ENCODE measurements at places on chromosomes 1 and 21.

GRCh38 chr1:11285883-11286734, 13.1 kb downstream of the UBIAD1 start:
- DNase-seq: no peak

- DNase-seq: no peak
Measured at GRCh38 chr1:25021591-25022215, 91.6 kb upstream of the RUNX3 start.

DNA sequence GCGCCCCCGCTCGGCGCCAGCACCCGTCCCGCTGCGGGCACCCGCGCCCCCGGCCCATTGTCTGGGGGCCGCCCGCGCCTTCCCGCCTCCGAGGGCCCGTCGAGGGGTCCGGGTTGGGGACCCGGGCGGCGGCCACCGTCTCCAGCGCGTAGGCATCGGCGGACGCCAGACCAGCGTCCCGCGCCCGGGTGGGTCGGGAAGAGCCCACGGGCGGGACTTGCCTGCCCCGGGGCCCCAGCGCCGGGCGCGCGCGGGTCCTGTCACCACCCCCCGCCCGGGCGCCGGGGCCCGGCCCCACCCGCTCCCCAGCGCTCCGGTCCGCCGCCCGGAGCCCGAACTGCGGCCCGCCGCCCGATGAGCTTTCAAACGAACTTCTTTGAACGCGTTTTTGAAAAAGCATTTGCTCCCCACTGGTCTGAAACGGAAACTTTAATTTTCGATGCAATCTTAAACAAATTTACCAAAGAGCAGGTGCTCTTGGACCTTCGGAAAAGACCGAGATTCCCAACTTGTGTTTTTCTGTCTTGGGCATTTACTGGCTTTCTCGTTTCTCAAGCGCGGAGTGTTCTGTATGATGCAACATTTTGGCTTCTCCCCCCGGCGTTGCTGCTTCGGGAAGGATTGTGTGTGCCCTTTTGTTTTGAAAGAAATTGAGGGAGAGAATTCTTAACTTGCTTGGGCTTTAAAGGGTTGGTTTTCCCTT, 615 bp downstream of the CLIC4 start:
- peak; percentile 45 for DNase-seq

GRCh38 chr1:114333690-114334089, 177.3 kb downstream of the TRIM33 start:
- DNase-seq: no peak

DNA sequence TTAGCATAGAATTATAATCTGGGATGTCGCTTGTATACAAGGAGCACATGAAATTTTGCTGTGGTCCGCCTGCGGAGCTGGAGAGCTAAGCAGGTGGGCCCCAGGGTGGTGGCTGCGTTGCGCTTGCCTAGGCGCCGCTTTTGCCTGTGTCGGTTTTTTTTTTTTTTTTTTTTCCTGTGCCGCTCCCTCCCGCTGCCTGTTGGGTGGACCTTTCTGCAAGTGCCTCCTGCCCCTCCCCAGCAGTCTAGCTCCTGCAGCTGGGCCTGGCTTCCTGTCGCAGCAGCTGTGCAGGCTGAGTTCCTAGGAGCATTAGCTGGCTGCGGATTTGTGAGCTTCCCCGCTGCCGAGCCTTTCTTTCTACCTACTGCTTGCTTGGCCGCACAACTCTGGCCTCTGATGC, 20.6 kb downstream of the PYHIN1 start:
- DNase-seq: no peak

- DNase-seq: no peak
Measured at GRCh38 chr1:225772848-225773247, 4.8 kb upstream of the SRP9 start.

DNA sequence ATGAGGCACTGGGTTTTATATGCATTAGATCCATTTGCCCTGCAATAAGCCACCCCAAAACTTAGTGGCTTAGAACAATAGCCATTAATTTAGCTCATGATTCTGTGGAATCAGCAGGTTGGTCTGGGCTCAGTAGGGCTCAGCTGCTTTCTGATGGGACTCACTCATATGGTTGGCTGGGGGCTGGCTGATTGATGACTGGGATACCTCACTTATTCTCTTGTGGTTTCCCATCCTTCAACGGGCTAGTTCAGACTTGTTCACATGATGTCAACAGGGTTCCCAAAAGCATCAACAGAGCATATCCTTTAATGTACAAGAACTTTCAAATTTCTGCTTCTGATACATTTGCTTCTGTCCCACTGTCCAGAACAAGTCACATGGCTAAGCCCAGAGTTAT, 43.2 kb downstream of the DNM3 start:
- DNase-seq: no peak

GRCh38 chr21:16713331-16714117, 799.3 kb upstream of the CXADR start:
- no peak for DNase-seq

- no peak for DNase-seq
Measured at GRCh38 chr1:201220388-201220715, 29.7 kb downstream of the IGFN1 start.

DNA sequence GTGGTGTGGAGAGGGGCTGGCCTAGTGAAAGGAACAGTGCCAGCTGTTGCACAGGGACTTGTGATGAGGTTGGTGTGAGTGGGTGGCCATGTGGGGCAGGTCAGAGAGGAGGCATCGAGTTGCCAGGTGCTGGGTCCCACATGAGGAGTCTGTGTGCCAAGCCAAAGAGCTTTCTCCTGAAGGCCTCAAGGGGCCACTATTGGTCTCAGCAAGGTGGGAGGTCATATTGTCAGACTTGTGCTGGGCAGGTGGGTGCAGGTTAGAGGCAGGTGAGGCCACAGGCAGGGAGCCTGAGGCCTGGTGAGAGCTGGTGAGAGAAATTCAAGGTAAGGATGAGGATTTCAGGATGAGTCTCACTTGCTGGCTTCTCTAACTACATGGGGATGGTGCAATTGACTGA, 256.8 kb downstream of the DISC1 start:
- no peak for DNase-seq

GRCh38 chr1:14602136-14602535, 3.7 kb downstream of the KAZN start:
- DNase-seq: no peak

DNA sequence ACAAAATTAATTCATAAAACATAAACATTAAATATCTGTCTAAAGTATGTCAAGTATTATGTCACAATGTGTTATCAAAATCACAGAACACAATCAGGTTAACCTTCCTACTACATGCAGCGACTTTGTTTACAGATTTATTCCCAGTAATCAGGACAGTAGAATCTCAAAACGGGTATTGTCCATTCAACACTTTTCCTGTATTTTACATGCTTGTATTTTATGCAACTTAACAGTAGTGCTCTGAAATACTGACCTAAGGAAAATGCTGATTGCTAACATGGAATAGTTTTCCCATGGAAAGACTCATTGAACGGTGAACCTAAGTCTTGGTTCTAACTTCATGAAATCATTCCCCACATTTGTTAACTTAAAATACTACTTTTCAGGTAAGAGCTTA, 2.3 kb downstream of the SERBP1 start:
- no peak for DNase-seq

DNA sequence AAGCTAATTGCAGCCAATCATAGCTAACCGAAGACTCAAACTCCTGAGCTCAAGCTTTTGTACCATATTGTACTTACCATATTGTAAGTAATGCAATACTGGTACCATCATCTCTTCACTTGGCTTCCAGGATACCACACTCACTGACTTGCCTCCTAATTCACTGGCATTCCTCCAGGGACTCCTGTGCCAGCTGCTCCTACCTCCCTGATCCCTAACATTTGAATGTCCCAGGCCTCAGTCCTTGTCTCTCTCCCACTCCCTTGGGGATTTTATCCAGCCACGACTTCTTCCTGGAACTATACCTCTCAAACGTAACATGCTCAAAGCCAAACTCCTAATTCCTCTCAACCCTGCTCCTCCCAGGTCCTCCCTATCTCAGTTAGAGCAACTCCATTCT, 33.8 kb downstream of the USP48 start:
- no peak for DNase-seq

DNA sequence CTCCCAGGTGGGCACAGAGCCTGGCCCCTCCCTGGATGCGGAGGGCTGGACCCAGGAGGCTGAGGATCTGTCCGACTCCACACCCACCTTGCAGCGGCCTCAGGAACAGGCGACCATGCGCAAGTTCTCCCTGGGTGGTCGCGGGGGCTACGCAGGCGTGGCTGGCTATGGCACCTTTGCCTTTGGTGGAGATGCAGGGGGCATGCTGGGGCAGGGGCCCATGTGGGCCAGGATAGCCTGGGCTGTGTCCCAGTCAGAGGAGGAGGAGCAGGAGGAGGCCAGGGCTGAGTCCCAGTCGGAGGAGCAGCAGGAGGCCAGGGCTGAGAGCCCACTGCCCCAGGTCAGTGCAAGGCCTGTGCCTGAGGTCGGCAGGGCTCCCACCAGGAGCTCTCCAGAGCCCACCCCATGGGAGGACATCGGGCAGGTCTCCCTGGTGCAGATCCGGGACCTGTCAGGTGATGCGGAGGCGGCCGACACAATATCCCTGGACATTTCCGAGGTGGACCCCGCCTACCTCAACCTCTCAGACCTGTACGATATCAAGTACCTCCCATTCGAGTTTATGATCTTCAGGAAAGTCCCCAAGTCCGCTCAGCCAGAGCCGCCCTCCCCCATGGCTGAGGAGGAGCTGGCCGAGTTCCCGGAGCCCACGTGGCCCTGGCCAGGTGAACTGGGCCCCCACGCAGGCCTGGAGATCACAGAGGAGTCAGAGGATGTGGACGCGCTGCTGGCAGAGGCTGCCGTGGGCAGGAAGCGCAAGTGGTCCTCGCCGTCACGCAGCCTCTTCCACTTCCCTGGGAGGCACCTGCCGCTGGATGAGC, 34.2 kb downstream of the TRIM11 start:
- no peak for DNase-seq

DNA sequence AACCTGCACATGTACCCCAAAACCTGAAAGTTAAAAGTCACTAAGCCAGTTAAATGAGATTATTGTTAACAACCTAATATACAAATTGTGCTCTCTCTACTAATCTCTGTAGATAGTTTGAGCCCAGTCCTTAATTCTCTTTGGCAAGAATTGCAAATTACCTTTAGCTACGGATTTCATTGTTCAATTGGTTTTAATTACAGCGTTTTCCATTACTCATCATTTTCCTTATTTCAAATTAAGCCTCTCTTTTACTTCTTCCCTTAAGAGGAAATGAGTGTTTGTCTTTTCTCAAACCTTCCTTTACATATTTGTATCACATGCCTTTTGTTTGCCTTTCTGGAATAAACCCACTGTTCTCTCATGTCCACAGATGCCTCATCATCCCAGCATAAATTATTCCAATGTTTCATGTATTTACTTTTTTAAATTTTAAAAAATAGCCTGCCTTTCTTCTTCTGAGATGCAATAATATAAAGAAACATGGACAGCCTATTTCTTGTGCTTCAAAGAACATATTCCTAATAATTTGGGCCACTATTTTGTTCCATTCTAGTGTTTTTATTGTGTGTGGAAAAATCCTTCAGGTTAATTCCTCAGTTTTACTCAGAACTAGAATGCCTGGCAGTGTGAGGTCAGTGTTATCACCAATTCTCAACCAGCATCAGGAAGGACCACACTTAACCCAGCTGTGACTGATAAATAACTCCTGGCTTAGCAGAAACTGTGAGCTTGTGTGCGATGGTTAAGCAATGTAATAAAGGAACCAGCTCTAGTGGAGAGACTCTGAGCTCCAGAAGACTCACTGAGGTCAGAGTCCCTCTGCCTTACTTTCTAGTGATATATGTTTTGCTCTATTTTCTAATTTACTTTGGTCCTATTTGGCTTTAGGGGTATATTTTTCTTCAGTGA, 600.5 kb downstream of the LTN1 start:
- no peak for DNase-seq

DNA sequence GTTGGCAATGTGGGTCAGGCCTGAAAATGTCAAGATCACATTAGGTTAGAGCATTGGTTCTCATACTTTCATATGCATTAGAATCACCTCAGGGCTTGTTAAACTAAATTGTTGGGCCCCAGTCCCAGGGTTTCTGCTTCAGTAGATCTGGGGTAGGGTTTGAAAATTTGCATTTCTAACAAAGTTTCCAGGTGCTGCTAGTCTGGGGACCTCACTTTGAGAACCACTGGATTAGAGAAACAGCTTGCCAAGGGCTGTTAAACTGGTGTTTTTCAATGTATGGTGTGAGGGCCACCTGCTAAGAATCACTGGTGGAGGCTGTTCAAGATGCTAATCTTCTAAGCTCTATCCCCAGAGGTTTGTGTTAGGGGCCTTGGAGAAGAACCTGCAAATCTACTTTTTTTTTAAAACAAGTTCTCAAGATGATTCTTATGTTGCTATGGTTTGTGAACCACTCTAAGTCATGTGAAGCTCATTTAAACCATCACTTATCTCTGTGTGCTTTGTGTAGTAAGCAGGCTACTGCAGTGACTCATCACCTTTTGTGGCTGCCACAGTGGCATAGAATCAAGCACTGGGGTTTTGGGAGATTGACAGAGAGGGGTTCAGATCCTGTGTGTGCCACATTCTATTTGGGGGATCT, 152.2 kb downstream of the S1PR1 start:
- DNase-seq: no peak

DNA sequence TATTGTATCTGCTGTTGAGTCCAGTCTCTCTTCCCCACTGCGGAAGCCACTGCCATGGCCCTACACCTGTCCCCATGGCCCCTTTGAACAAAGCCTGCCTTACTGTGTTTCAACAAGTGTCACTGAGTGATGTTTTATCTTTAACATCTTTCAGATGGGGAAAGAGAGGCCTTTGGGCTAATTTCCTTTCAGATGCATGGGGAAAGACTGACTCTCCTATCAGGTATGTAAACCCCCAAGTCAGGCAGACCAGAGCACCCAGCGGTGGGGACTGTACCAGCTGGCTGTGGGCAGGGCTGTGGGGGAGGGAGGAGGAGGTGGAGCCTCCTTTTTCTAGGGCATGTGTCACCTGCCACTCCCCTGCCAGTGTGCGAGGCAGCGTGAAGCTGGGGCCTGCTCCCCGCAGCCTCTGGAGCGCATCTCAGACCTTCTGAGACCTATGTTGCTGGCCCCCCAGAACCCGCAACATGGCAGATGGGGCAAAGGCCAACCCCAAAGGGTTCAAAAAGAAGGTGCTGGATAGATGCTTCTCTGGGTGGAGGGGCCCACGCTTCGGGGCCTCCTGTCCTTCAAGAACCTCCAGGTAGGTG, at the start of gene PLA2G2F:
Gene PLA2G2F (plus strand): TSS at position 363 of the 590 bp plus-strand sequence. CDS start 105 bp downstream, at position 468.
- DNase-seq: no peak

- DNase-seq: no peak
Measured at GRCh38 chr1:2108213-2108876, 58.1 kb downstream of the PRKCZ start.

GRCh38 chr21:43645136-43645891, 14.0 kb downstream of the HSF2BP start:
- no peak for DNase-seq
